Natural killer cell (primary cell): ENCODE measurements at places on chromosomes 4 and X. TPM values are rescaled to one million over a fixed set of nuclear protein-coding genes. Genes with fewer than 3 reads are reported as not detected.

CSAG1 gene
- total RNA-seq = not detected

DNA sequence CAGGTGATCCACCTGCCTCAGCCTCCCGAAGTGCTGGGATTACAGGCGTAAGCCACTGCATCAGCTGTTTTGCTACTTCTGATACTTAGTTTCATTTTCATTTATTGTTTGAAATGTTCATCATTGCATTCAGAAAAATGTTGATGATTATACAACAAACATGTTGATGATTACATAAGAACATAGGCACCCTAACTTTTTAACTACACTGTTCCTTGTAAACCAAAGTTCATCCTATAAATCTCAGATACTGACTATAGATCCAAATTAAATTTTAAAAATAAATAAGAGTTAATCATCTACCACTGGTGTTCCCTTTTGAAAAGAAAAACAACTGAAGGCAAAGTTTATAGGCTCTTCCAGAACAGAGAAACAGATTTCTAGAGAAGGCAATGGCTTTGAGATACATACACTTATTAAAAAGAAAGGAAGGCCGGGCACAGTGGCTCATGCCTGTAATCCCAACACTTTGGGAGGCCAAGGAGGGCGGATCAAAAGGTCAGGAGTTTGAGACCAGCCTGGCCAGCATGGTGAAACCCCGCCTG, 23.4 kb downstream of the TRIM75 start:
- H3K27me3 ChIP-seq = no peaks in the 10 kb centered on the region
- no peaks in the 10 kb centered on the region for H3K4me1 ChIP-seq
- peaks cover 12% of the 10 kb centered on the region for H3K36me3 ChIP-seq
- H3K4me3 ChIP-seq = no peak overlapping the region
- no peak for DNase-seq

DNA sequence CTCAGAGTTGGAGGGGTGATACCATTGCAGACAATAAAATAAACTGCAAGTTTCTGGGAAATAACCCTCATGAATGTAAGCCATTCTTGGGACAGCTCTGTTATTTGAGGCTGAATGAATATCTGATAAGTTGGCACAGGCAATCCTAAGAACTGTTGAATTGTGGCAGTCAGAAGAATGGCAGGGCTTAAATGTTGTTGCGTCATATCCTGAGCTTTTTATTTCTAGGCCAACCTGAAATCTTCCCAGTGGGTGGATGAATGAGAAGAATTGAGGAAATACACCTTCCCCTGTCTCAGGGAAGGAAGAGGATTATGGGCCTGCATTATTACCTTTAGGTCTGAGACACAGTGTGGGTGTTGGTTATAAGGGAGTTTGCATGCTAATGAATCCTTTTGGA, 64.4 kb upstream of the C4orf54 start:
- H3K27ac ChIP-seq = no peak overlapping the region
- no peak for DNase-seq
- H3K36me3 ChIP-seq = no peaks in the 10 kb centered on the region

GRCh38 chrX:46961097-46961496, 48.9 kb downstream of the JADE3 start:
- H3K4me3 ChIP-seq = no peak overlapping the region
- no peaks in the 10 kb centered on the region for H3K4me1 ChIP-seq
- no peaks in the 10 kb centered on the region for H3K36me3 ChIP-seq
- H3K27ac ChIP-seq = peak overlapping the region; percentile 25
- no peaks in the 10 kb centered on the region for H3K27me3 ChIP-seq

TGIF2LX gene
- total RNA-seq = not detected

DNA sequence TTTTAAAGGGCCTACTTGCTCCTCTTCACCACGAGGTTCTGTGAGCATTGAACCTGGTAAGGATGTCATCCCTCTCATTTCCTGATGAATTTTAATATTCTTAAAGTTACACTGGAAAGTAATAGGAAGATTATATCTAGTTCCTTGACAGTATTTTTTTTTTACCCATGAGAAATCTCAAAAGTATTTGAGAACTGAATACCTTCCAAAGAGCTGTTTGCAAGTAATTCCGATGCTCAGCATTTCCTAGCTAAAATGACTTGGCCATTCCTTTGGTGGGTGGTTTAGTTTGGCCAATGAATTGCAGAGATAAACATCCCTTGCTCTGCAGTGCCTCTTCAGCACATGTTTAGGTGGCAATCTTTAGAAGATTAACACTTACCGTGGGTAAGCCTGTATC, 110.2 kb upstream of the WDR1 start:
- no peaks in the 10 kb centered on the region for H3K4me1 ChIP-seq
- no peak overlapping the region for H3K4me3 ChIP-seq
- no peak overlapping the region for H3K27ac ChIP-seq
- no peak for DNase-seq
- no peaks in the 10 kb centered on the region for H3K27me3 ChIP-seq
- no peaks in the 10 kb centered on the region for H3K36me3 ChIP-seq

GRCh38 chrX:31909850-31910572, 838.2 kb upstream of the FTHL17 start:
- H3K4me1 ChIP-seq = no peaks in the 10 kb centered on the region
- H3K27me3 ChIP-seq = no peaks in the 10 kb centered on the region
- H3K4me3 ChIP-seq = no peak overlapping the region
- no peak for DNase-seq
- H3K36me3 ChIP-seq = no peaks in the 10 kb centered on the region

GAB3 gene
- 55.6 TPM for total RNA-seq

- no peaks in the 10 kb centered on the region for H3K36me3 ChIP-seq
- no peaks in the 10 kb centered on the region for H3K27me3 ChIP-seq
- H3K4me1 ChIP-seq = no peaks in the 10 kb centered on the region
- H3K4me3 ChIP-seq = no peak overlapping the region
These were observed 411.2 kb downstream of the MID1IP1 start for GRCh38 chrX:39212456-39212855.

DNA sequence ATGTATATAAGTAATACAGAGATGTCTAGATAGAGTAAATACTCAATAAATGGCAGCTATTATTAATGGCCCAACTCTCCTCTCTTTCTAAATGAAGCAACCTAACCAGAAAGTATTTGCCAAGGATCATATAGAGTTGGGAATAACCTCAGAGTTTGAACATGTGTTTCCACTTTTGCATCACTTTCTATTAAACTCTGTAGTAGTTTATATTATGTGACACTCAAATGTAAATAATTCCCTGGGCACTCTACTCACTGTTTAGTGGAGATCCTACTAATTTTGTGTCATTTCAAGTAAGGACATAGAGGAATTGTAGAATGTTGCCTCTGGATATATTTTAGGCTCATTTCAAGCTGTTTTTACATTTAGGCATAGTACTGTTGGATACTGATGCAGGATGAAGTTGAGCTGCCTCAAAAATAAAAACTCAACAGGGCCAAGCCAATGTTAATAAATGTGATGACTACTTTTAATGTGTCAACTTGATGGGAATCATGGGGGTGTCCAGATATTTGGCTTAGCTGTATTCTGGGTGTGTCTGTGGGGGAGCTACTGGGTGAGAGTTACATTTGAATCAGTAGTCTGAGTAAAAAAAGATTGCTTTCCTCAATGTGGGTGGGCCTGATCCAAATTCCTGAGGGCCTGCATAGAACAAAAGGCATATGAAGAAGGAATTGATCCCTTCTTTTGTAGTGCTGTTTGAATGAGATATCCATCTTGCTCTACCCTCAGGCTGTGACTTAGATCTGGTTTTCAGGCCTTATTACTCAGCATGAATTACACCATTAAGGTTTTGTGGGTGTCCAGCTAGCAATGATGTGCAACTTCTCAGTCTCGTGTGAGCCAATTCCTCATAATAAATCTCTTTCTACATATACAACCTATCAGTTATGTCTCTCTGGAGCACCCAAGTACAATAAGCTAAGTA, 1368.2 kb downstream of the STIM2 start:
- H3K4me1 ChIP-seq = no peaks in the 10 kb centered on the region
- no peaks in the 10 kb centered on the region for H3K36me3 ChIP-seq
- no peak for DNase-seq
- no peak overlapping the region for H3K27ac ChIP-seq

CNKSR2 gene
- total RNA-seq = 1.8 TPM

MGAT4D gene
- total RNA-seq = not detected

- H3K36me3 ChIP-seq = no peaks in the 10 kb centered on the region
- no peak overlapping the region for H3K27ac ChIP-seq
These were observed 444.0 kb upstream of the PITX2 start for GRCh38 chr4:111066887-111067286.

- H3K27ac ChIP-seq = no peak overlapping the region
- no peaks in the 10 kb centered on the region for H3K4me1 ChIP-seq
- H3K4me3 ChIP-seq = no peak overlapping the region
- H3K27me3 ChIP-seq = no peaks in the 10 kb centered on the region
These were observed 230.0 kb downstream of the CCSER1 start for GRCh38 chr4:90357117-90357710.

DNA sequence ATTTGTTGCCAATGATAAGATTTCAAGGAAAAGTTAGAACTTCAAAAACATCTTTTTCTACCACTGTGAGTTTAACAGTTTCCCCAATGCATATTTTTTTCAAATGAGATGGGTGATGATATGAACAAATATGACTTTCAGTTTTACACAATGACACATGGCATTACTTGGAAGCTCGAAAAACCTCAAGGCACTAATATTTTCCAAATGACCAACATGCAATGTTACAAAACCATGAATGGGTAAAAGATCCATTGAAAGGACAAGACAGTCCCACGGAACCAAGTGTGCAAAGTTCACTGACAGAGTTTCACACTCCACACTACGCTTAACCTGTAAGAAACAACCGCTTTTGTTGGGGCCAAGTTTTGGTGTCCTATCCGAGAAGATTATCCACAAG, 84.5 kb downstream of the CD99L2 start:
- H3K27ac ChIP-seq = no peak overlapping the region
- H3K27me3 ChIP-seq = no peaks in the 10 kb centered on the region
- H3K4me3 ChIP-seq = no peak overlapping the region
- H3K36me3 ChIP-seq = peaks cover 2% of the 10 kb centered on the region
- no peak for DNase-seq
- no peaks in the 10 kb centered on the region for H3K4me1 ChIP-seq

DNA sequence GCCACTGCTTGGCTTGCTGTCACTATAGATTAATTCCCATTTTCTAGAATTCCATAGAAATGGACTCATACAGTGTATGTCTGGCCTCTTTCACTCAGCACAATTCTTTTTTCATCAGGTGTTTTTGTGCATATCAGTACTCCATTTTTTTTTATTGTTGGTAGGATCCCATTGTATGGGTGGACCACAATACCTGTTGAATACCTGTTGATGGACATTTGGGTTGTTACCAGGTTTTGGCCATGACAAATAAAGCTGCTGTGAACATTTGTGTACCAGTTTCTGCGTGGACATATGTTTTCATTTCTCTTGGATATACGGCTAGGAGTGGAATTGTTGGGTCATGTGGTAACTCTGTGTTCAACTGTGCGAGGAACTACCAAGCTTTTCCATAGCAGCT, 14.9 kb downstream of the ZFP92 start:
- no peak overlapping the region for H3K4me3 ChIP-seq
- no peaks in the 10 kb centered on the region for H3K27me3 ChIP-seq
- no peaks in the 10 kb centered on the region for H3K4me1 ChIP-seq

MND1 gene
- total RNA-seq = not detected

GRCh38 chrX:134236626-134237614, at the start of gene CCDC160:
Gene CCDC160, plus strand, starts transcription at chrX:134237182. Its CDS starts 7,619 bp downstream, at chrX:134244801.
- no peak within 1 kb of the TSS for H3K27ac ChIP-seq
- H3K4me3 ChIP-seq = peak within 1 kb of the TSS; percentile 14
- H3K4me1 ChIP-seq = peaks cover 10% of the 10 kb centered on the region
- peak; percentile 26 for DNase-seq
- H3K36me3 ChIP-seq = no peaks in the 10 kb centered on the region
- H3K27me3 ChIP-seq = peaks cover 8% of the 10 kb centered on the region

DNA sequence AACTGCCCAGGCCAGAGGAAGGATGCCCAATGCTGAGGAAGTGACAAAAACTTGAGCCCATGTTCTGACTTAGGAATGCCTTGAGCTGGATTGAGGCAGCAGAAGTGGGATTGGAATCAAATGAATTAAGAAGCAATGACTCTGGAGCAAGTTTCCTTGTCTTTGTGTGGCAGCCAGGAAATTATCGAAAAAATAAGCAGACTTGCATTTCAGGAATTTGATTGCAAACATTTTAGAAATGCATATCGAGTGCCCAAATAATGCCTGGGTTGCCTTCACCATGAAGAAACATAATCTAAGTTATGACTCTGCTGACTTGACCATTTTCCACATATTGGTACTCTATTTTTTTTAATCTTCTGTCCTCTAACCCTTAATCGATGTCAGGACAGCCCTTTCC, 9.5 kb downstream of the CYTL1 start:
- no peak overlapping the region for H3K27ac ChIP-seq
- no peaks in the 10 kb centered on the region for H3K4me1 ChIP-seq
- no peak overlapping the region for H3K4me3 ChIP-seq
- no peaks in the 10 kb centered on the region for H3K27me3 ChIP-seq

- no peaks in the 10 kb centered on the region for H3K27me3 ChIP-seq
- no peaks in the 10 kb centered on the region for H3K4me1 ChIP-seq
- H3K27ac ChIP-seq = no peak overlapping the region
- DNase-seq = no peak
- H3K4me3 ChIP-seq = no peak overlapping the region
These were observed 660.5 kb upstream of the SPANXN1 start for GRCh38 chrX:144586756-144587155.

ZC4H2 gene
- total RNA-seq = 4.5 TPM

DNA sequence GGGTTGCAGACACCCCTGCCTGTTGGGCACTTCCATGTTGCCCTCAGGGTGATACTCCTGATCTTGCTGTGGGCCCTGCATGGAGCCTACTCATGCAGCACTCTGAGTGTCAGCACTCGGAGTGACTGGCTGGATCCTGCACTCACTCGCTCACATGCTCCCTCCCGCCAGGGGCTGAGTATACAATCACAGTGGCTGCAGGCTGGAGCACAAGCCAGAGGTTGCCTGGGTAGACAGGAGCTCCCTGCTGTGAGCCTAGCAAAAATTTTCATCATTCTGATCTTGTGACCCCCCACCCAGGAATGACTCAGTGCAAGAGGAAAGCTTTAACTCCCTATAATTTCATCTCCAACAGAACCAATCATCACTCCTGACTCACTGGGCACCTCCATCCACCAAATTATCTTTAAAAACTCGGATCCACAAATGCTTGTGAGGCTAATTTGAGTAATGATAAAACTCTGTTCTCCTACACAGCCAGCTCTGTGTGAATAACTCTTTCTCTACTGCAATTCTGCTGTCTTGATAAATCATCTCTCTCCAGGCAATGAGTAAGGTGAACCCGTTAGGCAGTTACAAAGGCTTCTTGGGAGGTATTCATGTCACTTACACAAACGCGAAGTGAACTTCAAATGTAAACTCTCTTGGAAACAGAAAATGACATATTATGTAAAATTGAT, 1180.8 kb upstream of the PABPC4L start:
- H3K36me3 ChIP-seq = no peaks in the 10 kb centered on the region
- no peaks in the 10 kb centered on the region for H3K27me3 ChIP-seq
- no peak overlapping the region for H3K4me3 ChIP-seq
- H3K27ac ChIP-seq = no peak overlapping the region
- DNase-seq = no peak
